ENCODE measurements at places on chromosomes 5 and 9. TPM values are rescaled to one million over a fixed set of nuclear protein-coding genes. Genes with fewer than 3 reads are reported as not detected.
A peak's percentile ranks its signal among the peaks of the same experiment; 100 is the strongest.

DNA sequence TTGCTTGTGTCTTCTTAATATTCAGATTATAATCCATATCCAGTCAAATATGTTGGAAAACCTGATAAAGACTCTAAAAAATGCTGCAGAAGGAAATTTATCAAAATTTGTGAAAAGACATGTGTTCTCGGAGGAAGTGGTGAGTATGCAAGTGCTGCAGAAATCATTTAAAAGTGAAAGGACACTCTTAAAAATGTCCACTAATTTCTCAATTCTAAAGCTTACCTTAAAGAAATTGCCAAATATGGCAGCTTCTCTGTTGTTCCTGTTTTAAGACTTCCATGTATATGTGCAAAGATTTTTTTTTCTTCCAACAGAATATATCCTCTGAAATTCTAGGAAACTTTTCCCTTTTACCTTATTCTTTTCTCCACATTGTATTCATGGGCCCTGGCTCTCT, 32.4 kb downstream of the PTCD2 start:
- no peaks in the 10 kb centered on the region for H3K4me1 ChIP-seq
- H3K4me3 ChIP-seq: no peak overlapping the region
- no peaks in the 10 kb centered on the region for H3K27me3 ChIP-seq
- no peak overlapping the region for H3K27ac ChIP-seq

- no peak for DNase-seq
- no peak overlapping the region for H3K4me3 ChIP-seq
- H3K4me1 ChIP-seq: peaks cover 39% of the 10 kb centered on the region
- no peaks in the 10 kb centered on the region for H3K27me3 ChIP-seq
- H3K36me3 ChIP-seq: peaks cover 30% of the 10 kb centered on the region
Observed at GRCh38 chr9:135505406-135506187, 5.1 kb downstream of the MRPS2 start.

GRCh38 chr5:154757814-154758406, 2.7 kb downstream of the LARP1 start:
- H3K27me3 ChIP-seq: no peaks in the 10 kb centered on the region
- peak; percentile 18 for DNase-seq
- H3K4me1 ChIP-seq: peaks cover 53% of the 10 kb centered on the region

DNA sequence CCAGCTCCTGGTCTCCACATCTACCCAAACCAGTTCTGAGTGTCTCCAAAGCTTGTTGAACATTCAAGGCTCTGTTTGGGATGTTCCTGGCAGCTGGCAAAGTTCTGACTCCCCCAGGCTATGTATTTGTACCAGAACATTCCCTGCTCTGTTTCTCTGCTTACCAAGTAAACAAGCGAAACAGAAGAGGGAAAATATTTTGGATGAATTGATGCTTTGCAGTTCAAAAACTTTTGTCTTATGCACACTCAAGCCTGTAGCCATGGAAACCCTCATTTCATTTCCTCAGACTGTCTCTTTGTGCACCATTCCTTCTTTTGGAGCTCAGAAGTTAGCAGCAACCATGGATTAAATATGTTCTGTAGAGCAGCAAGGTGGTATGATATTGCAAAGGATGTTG, 145.8 kb downstream of the ACTL7B start:
- no peak overlapping the region for H3K27ac ChIP-seq
- peaks cover 4% of the 10 kb centered on the region for H3K4me1 ChIP-seq
- H3K36me3 ChIP-seq: peaks cover 16% of the 10 kb centered on the region

GRCh38 chr5:112025757-112026156, 268.8 kb upstream of the NREP start:
- no peaks in the 10 kb centered on the region for H3K27me3 ChIP-seq
- no peak for DNase-seq
- no peak overlapping the region for H3K27ac ChIP-seq

DNA sequence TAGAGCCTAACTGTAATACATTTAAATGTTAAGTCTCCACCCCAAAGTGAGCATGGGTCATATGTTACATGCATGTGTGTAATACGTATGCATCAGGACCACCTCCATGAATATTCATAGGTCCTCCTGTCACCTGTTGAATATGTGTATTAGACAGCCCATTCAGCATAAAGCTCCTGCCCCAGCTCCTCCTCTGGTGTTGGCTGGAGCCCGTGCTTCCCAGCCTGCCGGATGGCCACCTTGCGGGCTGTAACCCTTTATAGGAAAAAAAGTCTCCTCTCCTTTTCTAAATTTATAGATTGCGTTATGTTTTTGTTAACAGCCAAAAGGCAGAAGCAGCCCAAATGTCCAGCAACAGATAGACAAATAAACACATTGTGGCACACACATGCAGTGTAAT, 299.5 kb downstream of the MED10 start:
- H3K27me3 ChIP-seq: peaks cover 5% of the 10 kb centered on the region
- no peak for DNase-seq
- H3K4me1 ChIP-seq: no peaks in the 10 kb centered on the region
- no peak overlapping the region for H3K4me3 ChIP-seq

GRCh38 chr9:134557331-134557730, 84.3 kb upstream of the COL5A1 start:
- peaks cover 3% of the 10 kb centered on the region for H3K4me1 ChIP-seq
- peaks cover 8% of the 10 kb centered on the region for H3K27me3 ChIP-seq
- peaks cover 1% of the 10 kb centered on the region for H3K36me3 ChIP-seq

GRCh38 chr5:5665225-5666075, 243.0 kb downstream of the ICE1 start:
- no peak overlapping the region for H3K27ac ChIP-seq
- H3K4me3 ChIP-seq: no peak overlapping the region
- no peaks in the 10 kb centered on the region for H3K4me1 ChIP-seq
- DNase-seq: no peak
- no peaks in the 10 kb centered on the region for H3K36me3 ChIP-seq
- no peaks in the 10 kb centered on the region for H3K27me3 ChIP-seq

- no peaks in the 10 kb centered on the region for H3K36me3 ChIP-seq
- no peak for DNase-seq
- no peaks in the 10 kb centered on the region for H3K4me1 ChIP-seq
Observed at GRCh38 chr5:142492781-142493281, 168.0 kb upstream of the SPRY4 start.

DNA sequence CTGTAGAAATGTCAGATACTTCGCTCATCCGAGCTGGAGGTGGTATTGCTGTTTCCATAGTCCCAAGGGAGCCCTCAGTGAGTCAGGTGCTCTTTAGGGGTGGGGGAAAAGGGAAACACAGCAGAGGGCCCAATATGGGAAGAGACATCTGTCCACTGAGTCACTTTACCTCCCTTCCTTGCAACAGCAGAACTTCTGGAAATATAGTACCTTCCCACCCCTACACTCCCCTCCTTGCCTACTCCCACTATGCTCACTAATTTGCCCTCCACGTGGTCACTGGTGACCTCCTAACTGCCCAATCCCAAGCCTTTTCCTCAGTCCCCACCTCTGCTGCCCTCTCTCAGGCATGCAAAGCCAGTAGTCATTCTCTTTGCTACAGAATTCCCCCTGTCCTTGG, 1.9 kb downstream of the HK3 start:
- no peak overlapping the region for H3K4me3 ChIP-seq
- no peak for DNase-seq
- no peak overlapping the region for H3K27ac ChIP-seq

DNA sequence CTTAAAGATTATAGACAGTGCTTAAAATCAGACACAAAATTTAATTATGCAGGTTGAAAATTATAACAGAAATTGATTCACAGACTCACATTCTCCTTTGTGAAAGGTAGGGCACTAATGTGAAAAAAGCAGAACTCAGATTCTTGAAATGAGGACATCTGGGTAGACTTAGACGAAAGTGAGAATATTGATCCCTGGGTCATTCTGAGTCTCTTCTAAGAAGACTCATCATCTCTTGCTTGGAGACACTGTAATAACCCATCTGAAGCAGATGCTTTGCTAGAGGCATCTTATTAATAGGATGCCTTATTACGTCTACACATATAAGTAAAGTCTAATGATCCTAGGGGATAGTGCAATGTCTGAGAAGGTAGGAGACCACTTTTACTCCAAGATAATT, 274.4 kb downstream of the HINT1 start:
- H3K36me3 ChIP-seq: peaks cover 7% of the 10 kb centered on the region
- no peaks in the 10 kb centered on the region for H3K4me1 ChIP-seq
- H3K4me3 ChIP-seq: no peak overlapping the region
- no peak overlapping the region for H3K27ac ChIP-seq
- no peak for DNase-seq

DNA sequence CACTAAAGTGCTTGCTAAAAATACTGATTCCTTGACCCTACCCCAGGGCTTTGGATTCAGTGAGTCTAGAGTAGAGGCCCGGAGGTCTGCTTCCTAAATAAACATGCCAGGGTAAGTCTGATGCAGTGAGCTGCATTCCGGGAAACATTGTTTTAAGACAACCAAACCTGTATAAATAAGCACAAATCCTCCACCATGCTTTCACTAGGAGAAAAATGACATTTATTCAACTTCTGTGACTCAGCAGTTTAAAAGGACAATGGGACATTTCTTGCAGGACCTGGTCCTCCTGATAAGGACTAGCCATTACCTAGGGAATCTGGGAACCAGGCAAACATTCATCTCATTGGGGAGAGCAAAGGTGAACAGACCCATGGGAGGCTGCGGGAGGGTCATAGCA, 335.3 kb downstream of the MLLT3 start:
- H3K36me3 ChIP-seq: peaks cover 9% of the 10 kb centered on the region
- H3K4me3 ChIP-seq: no peak overlapping the region
- no peak for DNase-seq
- H3K27me3 ChIP-seq: peaks cover 17% of the 10 kb centered on the region

- H3K4me1 ChIP-seq: peaks cover 33% of the 10 kb centered on the region
- peak overlapping the region; percentile 96 for H3K4me3 ChIP-seq
- no peaks in the 10 kb centered on the region for H3K27me3 ChIP-seq
- peak overlapping the region; percentile 88 for H3K27ac ChIP-seq
- H3K36me3 ChIP-seq: no peaks in the 10 kb centered on the region
Observed at GRCh38 chr5:43514025-43514424, 923 bp downstream of the C5orf34 start.

GRCh38 chr5:59174248-59174844, 591.5 kb downstream of the RAB3C start:
- H3K27me3 ChIP-seq: no peaks in the 10 kb centered on the region
- DNase-seq: peak; percentile 10
- H3K4me1 ChIP-seq: no peaks in the 10 kb centered on the region
- H3K4me3 ChIP-seq: no peak overlapping the region

- no peaks in the 10 kb centered on the region for H3K27me3 ChIP-seq
Observed at GRCh38 chr5:148913493-148913892, 87.1 kb downstream of the ADRB2 start.

DNA sequence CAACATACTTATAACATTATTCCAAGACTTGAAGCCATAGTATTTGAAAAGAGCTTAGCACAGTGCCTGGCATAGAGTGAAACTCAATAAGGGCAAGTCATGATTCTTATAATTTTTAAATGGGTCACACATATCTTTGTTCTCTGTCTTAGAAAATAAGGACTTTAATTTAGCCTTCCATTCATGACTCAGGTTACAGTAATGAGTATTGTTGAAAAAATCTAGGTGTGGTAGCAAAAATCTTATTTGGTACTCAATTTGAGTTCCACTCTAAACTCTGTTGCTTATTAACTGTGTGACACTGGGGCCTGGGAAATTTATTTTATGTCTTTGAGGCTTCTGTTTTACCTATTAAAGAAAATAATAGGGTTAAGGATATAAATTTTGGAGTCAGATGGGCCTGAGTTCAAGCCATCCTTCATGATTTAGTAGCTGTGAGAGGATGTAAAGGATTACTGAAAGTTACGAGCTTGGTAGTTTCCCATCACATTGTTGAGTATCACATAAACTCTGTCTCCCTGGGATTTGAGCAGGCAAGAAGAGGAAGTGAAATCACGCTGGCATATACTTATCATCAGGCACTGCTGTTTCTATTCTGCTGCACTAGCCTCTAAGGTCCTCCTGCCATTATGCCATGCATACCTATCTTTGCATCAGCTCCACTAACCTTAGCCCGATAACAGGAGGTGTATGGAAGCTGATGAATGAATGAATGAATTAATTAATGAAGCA, 1.5 kb downstream of the SPINK9 start:
- no peak for DNase-seq
- peaks cover 2% of the 10 kb centered on the region for H3K36me3 ChIP-seq
- no peaks in the 10 kb centered on the region for H3K27me3 ChIP-seq
- no peaks in the 10 kb centered on the region for H3K4me1 ChIP-seq

- H3K36me3 ChIP-seq: peaks cover 6% of the 10 kb centered on the region
- H3K27me3 ChIP-seq: no peaks in the 10 kb centered on the region
- H3K4me3 ChIP-seq: no peak overlapping the region
- peaks cover 44% of the 10 kb centered on the region for H3K4me1 ChIP-seq
- peak overlapping the region; percentile 29 for H3K27ac ChIP-seq
Observed at GRCh38 chr5:132439521-132440089, 51.0 kb downstream of the IRF1 start.

- no peaks in the 10 kb centered on the region for H3K4me1 ChIP-seq
- no peak for DNase-seq
- H3K27me3 ChIP-seq: no peaks in the 10 kb centered on the region
- no peaks in the 10 kb centered on the region for H3K36me3 ChIP-seq
- H3K27ac ChIP-seq: no peak overlapping the region
Observed at GRCh38 chr5:1279443-1280151, 15.3 kb downstream of the TERT start.

DNA sequence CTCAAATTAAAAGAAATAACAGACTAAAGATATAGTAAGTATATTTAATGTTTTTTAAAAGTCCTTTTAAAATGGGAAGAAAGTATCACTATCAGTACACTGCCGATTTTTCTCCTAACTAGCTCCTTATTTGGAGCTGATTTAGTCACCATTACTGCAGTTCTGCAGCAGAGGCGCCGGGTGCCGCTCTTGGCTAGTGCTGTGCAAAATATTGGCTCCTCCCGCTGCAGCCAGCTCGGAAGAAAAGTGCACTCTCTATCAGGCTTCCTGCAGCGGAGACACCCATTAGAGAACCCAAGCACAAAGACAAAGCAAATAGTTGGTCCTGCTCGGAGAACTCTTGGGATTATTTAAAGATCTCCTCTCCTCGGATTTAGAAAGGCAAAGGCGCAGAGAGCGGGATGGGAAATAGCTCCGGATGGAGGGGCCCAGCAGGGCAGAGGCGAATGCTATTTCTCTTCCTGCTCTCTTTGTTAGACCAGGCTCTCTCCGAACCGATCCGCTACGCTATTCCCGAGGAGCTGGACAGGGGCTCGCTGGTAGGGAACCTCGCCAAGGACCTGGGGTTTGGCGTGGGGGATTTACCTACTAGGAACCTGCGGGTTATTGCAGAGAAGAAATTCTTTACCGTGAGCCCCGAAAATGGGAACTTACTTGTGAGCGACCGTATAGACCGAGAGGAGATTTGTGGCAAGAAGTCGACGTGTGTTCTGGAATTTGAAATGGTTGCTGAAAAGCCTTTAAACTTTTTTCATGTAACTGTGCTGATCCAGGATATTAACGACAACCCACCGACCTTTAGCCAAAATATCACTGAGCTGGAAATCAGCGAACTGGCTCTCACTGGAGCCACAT, at the start of gene PCDHGB3:
PCDHGB3 (plus strand) TSS at position 249 of the 855 bp plus-strand sequence; CDS start at position 402, 153 bp downstream.
- peak within 1 kb of the TSS; percentile 84 for H3K4me3 ChIP-seq
- peaks cover 54% of the 10 kb centered on the region for H3K27me3 ChIP-seq
- H3K27ac ChIP-seq: peak within 1 kb of the TSS; percentile 32
- H3K36me3 ChIP-seq: peaks cover 4% of the 10 kb centered on the region

- no peak overlapping the region for H3K4me3 ChIP-seq
- H3K36me3 ChIP-seq: no peaks in the 10 kb centered on the region
- DNase-seq: no peak
- no peak overlapping the region for H3K27ac ChIP-seq
- H3K27me3 ChIP-seq: peaks cover 7% of the 10 kb centered on the region
Observed at GRCh38 chr5:1135696-1136525, 24.0 kb upstream of the SLC12A7 start.

HARS1 gene
- 46.0 TPM for polyA plus RNA-seq

SPINK13 gene
- polyA plus RNA-seq: not detected

TMEM215 gene
- polyA plus RNA-seq: not detected

SHROOM1 gene
- not detected for polyA plus RNA-seq

LRRC14B gene
- polyA plus RNA-seq: not detected

DBH gene
- polyA plus RNA-seq: not detected

C9orf153 gene
- polyA plus RNA-seq: 0.18 TPM

SPACA9 gene
- 1.9 TPM for polyA plus RNA-seq

CCNJL gene
- polyA plus RNA-seq: not detected

HAPLN1 gene
- not detected for polyA plus RNA-seq

GPR150 gene
- polyA plus RNA-seq: 0.64 TPM

RANBP3L gene
- polyA plus RNA-seq: not detected

All from naive B cell (primary cell).